ENCODE measurements at places on chromosomes 2 and 18.

DNA sequence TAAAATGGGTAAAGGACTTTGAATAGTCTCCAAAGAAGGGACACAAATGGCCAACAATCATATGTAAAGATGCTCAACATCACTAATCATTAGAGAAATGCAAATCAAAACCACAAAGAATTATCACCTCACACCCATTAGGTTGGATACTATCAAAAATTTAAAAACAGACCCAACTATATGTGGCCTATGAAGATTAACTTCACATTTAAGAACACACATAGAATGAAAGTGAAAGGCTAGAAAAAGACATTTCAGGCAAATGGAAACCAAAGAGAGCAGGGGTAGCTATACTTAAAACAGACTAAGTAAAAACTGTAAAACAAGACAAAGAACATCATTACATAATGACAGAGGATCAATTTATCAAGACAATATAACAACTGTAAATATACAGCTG, 53.5 kb upstream of the ASPRV1 start:
- no peak overlapping the region for H3K4me3 ChIP-seq
- H3K27ac ChIP-seq = no peak overlapping the region
- H3K4me1 ChIP-seq = no peaks in the 10 kb centered on the region

DNA sequence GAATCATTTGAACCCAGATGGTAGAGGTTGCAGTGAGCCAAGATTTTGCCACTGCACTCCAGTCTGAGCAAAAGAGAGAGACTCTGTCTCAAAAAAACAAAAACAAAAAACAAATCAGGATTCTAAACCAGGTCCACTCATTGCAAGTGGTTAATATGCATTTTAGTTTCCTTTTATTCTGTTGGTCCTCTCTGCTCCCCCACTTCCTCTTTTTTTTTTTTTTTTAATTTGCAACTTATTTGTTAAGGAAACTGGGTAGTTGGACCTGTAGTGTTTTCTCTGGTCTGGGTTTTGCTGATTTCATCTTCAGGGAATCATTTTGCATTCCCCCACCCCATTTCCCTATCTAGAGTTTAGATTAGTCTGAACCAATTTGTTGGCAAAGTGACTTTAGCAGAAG, 14.0 kb downstream of the FER1L5 start:
- H3K27me3 ChIP-seq = no peaks in the 10 kb centered on the region
- no peak overlapping the region for H3K4me3 ChIP-seq
- H3K36me3 ChIP-seq = peaks cover 2% of the 10 kb centered on the region

GRCh38 chr18:74360852-74361655, 45.4 kb downstream of the C18orf63 start:
- H3K4me1 ChIP-seq = no peaks in the 10 kb centered on the region
- H3K27me3 ChIP-seq = peaks cover 2% of the 10 kb centered on the region
- H3K36me3 ChIP-seq = no peaks in the 10 kb centered on the region
- DNase-seq = no peak
- no peak overlapping the region for H3K27ac ChIP-seq

DNA sequence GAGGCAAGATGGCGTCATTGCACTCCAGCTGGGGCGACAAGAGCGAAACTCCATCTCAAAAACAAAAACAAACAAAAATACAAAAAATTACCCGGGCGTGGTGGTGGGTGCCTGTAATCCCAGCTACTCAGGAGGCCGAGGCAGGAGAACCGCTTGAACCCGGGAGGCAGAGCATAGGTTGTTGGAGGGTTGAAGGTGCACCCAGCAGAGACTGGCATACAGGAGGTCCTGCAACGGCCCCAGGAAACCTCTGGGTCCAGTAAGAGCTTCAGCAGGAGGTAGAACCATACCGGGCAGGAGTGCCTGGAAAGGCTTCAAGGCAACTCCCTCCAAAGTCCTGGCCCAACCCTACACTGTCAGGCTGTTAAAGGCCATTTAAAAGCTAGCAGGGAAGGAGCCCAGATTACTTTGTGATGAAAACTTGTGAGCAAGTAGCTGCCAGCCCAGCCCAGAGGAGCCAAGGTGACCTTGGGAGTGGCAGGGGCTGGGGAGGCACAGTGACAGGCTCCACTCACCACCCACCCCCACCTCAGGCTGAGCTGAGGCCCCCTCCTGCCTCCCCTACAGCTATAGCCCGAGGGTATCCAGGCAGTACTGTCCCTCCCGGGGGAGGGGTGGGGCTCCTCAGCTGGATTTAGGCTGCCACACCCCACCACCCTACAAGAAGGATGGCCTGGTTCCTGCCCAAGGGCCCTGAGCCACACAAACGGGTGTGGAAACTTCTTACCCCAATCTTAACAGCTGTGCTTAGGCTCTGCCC, 28.1 kb downstream of the TFCP2L1 start:
- no peak overlapping the region for H3K27ac ChIP-seq
- no peaks in the 10 kb centered on the region for H3K36me3 ChIP-seq
- H3K4me1 ChIP-seq = peaks cover 7% of the 10 kb centered on the region
- no peaks in the 10 kb centered on the region for H3K27me3 ChIP-seq
- H3K4me3 ChIP-seq = no peak overlapping the region

DNA sequence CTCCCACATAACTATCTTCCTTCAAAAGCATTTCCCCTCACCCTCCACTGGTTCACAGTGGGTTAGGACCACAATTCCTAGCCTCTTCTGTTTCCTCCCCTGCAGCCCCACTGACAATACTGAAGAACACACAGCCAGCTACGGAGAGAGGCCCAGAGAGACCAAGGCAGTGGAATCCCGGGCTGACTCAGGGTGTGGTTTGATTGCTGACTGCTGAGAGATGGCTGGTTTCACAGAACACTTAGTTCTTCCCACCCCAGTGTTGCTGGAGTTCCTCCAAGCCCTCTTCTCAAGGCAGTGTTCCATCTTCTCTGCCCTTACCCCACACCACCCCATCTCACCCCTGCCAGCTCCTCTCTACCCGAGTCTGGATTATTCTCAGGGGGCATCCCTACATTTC, 43.3 kb upstream of the ZFP36L2 start:
- DNase-seq = peak; percentile 49
- H3K4me1 ChIP-seq = peaks cover 49% of the 10 kb centered on the region
- H3K27me3 ChIP-seq = no peaks in the 10 kb centered on the region
- H3K36me3 ChIP-seq = no peaks in the 10 kb centered on the region
- no peak overlapping the region for H3K27ac ChIP-seq
